Cortex of kidney (tissue), 1 donor: ENCODE measurements at places on chromosomes 5 and 9.

GRCh38 chr9:69140123-69140735, 33.8 kb upstream of the TJP2 start:
- no peak for DNase-seq

GRCh38 chr5:31106691-31107090, 86.8 kb upstream of the CDH6 start:
- DNase-seq: no peak

GRCh38 chr5:76953551-76954382, 922 bp downstream of the CRHBP start:
- no peak for DNase-seq

- no peak for DNase-seq
Measured at GRCh38 chr5:81749561-81750307, 1.2 kb downstream of the SSBP2 start.

DNA sequence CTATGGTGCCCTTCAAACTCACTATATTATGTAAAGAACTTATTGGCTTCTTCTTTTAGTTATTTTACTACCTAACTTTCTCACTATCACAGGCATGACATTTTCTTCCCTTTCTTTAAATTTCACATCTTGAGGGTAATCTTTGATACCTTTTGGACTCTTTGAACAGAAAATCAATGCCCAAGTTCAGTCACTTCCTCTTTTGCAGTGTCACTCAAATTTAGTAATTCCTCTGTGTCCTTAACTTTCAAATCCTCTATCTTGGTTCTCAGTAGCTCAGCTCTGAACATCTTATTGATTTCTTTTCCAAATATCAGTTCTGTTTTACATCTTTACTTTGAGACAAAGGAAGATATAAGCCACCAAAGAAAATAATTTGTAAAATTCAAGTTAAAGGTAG, 25.5 kb downstream of the CNTLN start:
- DNase-seq: no peak

DNA sequence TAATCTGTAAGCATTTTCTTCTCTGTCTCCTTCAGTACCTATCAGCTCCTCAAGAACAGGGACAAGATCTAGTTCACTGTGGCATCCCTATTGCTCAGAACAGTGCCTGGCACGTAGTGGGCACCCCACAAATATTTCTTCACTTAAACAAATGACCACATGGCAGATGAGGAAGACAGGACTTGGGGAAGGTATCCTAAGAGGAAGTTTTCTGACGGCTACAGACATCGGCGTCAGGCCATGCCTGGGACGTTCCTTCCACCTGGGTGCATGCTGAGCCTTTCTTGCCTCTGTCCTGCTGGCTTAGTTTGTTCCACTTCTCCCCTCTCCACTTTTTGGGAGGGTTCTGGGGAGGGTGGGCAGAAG, 60.2 kb downstream of the NEURL1B start:
- no peak for DNase-seq

GRCh38 chr5:148809781-148810524, 16.5 kb upstream of the ADRB2 start:
- DNase-seq: no peak

- DNase-seq: no peak
Measured at GRCh38 chr5:76401801-76402250, 1.3 kb upstream of the IQGAP2 start.

DNA sequence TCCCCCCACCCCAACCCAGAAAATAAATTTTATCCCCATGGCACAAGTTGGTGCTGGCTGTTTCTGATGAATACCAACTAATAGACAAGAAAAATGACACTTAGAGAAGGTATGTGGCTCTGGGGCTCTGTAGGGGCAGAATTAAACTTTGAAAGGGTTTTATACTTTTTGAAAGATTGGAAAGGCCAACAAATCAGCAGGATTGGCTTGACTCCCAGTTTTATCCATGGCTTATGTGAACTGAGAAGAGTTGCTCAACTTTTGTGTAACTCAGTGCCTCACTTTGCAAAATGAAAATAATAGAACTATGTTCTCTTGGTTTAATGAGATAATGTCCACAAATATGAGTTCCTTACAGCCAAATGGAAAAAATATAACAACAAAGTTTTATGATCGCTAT, 288.9 kb upstream of the KIF2A start:
- no peak for DNase-seq

DNA sequence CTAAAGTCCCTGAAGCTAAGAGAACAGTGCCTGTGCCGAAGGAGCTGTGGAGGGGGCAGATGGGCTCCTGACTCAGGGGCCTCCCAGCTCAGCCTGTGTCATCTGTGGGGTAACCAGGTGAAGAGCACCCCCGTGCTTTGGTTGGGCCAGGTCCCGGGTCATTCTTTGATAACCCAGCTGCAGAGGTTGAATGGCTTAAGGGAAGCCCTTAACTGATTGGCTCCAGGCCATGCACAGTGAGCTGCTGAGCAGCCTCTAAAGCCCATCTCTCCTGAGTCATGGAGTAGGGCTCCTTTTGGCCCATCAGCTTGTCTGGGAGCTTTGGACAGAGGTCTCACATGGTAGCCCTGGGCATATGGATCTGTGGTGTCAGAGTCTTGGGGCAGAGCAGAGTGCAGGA, 28.7 kb downstream of the COL27A1 start:
- no peak for DNase-seq

DNA sequence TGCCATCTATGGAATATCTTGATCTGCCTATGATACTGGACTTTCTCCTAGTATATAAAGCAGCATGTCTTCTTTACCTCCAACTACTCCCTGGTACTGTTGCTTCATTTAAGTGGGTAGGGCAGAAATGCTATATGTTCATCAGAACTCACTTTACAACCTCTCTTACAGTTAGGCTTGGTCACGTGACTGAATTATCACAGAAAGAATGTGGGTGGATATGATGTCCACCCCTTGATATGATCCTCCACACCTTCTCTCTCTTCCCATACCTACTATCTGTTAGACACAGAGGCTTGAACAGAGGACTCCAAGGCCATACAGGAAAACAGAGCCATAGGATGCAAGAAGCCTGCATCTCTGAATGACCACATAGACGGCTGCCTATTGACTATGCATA, 19.8 kb downstream of the CRHBP start:
- DNase-seq: no peak

DNA sequence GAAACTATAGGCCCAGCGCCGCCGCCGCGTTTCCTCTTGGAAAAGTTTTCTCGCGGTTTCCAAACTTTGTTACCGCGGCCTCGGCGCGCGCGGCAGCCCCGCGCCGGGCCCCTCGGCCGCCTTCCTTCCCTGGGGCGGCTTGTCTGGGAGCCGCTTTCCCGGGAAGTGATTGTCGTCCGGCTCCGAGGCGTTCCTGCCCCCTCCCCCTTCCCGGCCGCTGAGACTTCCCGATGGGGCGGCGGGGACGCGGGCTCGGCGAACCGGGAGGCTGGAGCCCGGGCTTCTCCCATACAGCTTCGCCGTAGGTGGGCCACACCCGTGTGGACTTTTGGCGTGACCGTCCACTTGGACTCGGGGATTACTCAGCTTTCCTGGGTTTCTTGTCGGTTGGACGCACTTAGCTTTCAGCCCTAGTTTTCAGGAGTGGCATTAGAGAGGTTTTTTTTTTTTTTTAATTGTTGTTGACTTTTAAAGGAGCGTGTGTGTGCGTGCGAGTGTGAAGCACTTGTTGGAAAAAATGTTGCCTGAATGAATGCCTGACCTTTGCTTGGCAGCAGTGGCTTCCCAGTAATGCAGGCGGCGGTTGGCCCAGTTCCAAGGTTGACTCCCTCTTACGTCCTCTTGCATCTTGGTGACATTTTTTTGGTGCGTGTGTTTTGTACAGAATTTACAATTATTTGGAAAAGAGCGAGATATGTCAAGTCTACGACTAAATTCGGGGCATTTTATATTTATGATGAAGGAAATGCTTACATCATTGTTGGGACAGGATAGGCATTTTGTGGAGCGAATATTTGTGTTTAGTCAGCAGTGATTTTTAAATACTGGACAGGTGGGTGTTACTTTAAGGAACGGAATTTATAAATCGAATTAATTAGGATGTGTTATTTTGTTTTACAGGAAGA, 821 bp downstream of the CTNNA1 start:
- DNase-seq: no peak

DNA sequence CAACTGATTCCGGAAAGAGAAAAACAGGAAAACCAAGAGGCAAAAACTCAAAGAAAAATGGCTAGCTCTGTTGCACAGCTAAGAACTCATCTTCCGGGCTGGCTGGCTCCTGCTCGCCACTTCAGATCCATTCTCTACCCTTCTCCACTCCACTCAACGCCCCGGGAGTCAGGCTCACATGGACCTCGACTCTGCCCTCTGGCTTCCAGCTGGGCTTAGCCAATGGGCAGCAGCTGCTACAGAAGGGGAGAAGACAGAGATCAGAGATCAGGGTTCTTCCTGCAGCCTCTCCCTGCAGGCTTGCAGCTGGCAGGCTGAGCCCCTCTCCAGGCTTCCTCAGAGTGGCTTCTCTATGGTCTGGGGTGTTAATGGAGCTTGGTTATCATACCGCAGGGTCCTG, 187.5 kb downstream of the MED10 start:
- DNase-seq: no peak
